ENCODE measurements at places on chromosomes 4 and X.
A peak's percentile ranks its signal among the peaks of the same experiment; 100 is the strongest.

GRCh38 chrX:106903291-106903824 lies at the start of gene RIPPLY1:
RIPPLY1 (minus strand) TSS chrX:106903341; CDS start chrX:106903287, 54 bp downstream.
- DNase-seq = peak; percentile 11

GRCh38 chrX:10415306-10416001 lies 204.9 kb downstream of the MID1 start:
- DNase-seq = peak; percentile 64

DNA sequence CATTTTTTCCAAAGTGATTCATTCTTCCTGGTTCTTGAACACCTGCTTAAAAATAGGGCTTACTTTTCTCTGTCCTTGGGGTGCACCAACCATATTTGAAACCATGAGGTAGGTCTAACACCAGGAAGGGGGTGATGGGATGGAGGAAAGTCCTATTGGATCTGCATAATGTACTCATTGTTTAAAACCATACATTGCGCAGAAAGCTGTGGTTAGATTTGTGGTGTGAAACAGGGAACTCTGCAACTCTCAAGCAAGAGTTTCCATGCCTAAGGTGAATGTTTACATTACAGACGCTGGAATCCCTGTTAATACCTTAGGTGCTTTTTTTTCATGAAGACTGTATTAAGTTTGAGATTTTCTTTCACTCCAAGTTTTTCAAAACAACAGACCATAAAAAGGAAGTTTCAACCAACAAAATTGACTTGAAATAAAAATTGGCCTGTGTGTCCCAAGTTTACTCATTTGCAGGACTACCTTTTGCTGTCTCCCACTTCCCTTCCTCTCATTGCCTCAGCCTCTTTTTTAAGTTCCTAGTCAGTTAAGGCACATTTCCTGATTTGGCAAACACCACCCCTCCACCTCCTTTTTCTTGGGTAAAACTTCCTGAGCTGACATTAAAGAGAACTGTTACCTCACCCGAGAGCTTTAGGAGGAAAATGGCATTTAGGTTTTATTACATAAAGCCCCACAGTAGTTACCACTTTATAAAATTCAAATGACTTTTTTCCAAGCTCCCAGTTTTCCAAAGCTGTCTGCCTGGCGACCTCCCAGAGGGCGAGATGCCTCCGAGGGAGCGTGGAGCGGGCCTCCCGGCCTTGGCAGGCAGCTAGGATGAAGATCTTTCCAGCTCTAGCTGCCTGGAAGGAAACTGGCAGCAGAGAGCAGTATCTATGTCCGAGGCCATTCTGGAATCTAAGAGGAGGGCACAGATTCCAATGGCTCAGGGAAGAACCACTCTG lies 47.9 kb upstream of the RBPJ start:
- DNase-seq = no peak

GRCh38 chr4:16418814-16419213 lies 192.5 kb upstream of the TAPT1 start:
- DNase-seq = peak; percentile 42

DNA sequence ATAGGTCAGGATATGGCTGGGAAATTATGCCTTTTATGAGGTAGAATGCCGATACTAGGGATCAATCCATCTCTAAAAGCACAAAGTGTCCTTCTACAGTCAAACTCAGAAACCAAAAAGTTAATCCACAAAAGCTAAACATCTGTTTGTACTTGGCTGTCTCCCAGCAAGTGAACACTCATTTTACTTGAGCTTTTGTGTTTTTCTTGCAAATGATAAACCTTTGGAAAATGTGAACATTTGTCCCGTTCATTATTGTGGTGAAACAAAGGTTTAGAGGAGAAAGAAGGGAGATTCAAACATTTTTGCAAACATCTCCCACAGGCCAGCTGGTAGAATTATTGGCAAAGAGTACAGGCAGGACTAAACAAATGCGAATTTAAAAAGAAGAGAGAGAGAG lies 300.6 kb upstream of the SPANXN1 start:
- no peak for DNase-seq

DNA sequence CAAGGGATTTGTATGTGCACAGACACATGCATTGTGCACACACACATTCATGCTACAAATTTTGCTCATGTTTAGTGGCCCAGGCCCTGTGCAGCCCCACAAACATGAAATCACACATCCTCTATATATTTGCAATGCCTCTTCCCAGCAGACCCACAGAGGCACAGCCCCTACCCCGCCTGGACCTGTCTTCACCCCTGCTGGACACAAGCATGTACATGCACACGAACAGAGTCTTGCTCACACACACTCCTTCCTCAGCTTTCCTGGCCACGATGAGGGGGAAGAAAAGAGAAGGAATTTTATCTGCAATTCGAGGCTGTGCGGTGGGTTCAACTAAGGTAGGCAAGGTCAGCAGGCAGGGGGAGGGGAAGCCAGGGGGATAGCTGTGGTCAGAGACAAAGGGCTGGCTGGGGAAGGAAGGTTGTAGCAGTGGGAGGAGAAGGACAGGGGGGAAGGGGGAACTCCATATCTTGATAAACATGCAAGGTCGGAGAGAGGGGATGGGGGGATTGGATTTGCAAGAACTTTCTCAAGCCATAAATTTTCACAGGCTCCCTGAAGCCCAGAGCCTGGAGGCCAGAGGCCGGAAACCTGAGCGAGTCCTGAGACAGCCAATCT lies 156.4 kb downstream of the EFNB1 start:
- no peak for DNase-seq

DNA sequence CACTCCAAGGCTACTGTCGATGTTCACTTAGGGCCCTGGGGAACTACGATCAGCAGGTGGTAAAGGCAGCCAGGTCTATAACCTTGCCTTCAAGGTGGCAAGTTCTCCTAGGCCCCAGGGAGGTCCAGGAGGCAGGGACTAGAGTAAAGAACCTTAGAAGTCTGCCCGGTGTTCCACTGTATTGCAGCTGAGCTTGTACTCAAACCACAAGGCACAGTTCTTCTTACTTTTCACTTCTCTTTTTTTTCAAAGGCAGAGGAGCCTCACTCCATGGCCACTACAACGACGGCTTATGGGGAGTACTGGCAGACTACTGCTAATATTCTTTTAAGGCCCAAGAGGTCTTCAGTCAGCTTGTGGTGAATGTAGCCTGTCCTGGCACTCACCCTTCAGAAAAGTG lies 78.8 kb upstream of the GPR174 start:
- no peak for DNase-seq

DNA sequence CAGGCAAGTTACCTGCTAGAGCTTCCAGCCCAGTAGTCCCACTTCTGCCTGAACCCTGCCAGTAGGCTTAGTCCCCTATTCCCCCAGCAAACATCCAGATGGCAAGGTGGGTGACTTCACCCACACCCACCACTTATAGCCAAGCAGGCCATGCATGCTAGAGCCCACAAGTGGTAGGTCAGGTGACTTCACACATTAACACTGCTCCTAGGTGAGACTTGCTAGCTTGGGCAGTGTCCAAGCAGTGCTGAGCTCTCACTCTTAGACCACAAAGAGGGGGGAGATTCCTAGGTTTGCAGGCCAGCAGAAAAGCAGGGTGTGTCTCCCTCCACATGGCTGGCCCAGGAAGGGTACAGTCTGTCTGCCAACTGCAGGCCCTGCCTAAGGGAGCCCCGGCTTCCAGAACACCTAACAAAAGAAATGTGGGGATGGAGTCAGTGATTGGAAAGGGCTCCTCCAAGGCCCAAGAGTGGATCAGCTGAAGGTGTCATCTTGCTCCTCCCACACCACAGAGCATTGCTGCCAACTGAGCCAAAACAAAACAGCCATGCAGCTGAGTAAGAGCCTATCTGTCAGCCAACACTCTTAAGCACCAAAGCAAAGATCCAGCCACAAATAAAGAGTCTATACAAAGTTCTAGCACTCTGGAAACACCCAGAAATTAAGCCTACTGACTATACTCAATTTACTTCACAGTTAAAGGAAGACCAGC lies 158.1 kb upstream of the USP38 start:
- no peak for DNase-seq

GRCh38 chr4:136025540-136025939 lies 1506.8 kb downstream of the PCDH18 start:
- DNase-seq = no peak

- peak; percentile 98 for DNase-seq
These were observed 101.2 kb downstream of the SMIM20 start for GRCh38 chr4:26015133-26015651.

- no peak for DNase-seq
These were observed 15.6 kb downstream of the OPHN1 start for GRCh38 chrX:68417651-68418050.

DNA sequence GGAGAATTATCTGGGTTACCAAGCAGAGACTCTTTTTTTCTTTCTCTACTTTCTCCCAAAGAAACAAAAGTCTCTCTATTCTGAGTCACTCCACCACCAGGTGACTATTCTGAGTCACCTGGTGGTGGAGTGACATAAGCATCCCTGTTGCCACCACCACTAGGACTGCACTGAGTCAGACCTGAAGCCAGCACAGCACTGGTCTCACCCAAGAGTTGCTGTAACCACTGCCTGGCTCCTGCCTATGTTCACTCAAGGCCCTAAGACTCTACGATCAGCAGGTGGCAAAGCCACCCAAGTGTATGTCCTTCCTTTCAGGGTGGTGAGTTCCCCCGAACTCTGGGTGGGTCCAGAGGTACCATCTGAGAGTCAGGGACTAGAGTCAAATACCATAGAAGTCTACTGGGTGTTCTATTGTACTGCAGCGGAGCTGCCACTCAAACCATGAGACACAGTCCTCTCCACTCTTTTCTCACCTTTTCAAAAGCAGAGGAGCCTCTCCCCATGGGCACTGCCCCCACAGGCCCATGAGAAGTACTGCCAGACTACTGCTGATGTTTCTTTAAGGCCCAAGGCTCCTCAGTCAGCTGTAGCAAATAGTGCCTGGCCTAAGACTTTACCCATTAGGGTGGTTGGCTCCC lies 209.6 kb upstream of the IRS4 start:
- no peak for DNase-seq

DNA sequence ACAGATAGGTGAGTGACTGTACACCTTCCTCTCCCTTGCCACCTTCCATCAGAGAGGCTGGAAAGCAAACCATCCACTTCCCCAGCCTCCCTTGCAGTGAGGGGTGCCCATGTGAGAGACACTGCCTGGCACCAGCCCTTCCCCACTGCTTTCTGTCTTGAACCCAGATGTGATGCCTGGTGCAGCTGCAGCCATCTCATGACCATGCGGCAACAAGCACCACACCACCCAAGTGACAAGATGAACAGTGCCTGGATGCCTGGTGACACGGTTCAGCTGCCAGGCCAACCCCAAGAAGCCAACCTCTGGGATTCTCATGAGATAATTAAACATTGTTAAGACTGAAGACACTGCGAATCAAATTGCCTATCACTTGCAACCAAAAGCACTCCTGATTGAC lies 31.4 kb downstream of the OTOP1 start:
- DNase-seq = no peak

DNA sequence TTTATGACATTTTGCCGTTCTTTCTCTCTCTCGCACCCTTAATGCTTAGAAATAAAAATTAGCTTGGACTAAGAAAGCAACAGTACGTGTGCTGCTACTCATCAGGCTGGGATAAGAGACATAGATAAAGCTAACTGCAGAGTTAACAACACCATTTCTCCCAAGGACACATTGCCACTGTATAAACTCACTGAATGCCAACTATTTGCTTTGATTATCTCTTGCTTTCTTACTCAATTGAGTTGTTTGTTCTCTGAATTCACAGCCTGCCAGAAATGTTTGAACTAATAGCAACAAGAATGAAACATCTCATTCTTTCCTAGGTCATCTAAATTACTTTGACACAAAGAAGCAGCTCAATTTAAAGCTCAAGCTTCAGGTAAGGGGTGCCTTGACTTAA lies 34.6 kb downstream of the F8 start:
- DNase-seq = no peak

GRCh38 chrX:649166-649565 lies 18.6 kb downstream of the SHOX start:
- DNase-seq = no peak

GRCh38 chr4:74167585-74167984 lies 9.7 kb downstream of the MTHFD2L start:
- no peak for DNase-seq

DNA sequence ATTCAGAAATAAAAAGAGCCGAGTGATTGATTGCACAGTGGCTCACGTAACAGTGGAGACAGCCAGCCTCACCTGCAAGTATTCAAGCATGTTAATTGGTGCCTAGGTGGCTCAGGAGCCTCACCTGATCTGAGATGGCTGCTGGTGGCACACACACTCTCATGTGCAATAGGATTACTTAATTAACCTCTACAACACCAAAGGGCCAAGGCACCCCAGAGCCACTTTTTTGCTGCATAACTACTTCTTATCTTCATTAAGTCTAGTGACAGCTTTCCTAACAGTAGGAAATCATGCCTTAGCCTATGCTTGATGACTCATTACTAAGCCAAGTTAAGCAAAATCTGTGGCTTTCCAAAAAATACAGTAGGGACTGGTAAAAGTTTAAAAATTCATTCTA lies 117.3 kb upstream of the NOCT start:
- DNase-seq = peak; percentile 42

GRCh38 chrX:20442597-20442996 lies 175.9 kb upstream of the RPS6KA3 start:
- peak; percentile 71 for DNase-seq

- no peak for DNase-seq
These were observed 44.0 kb downstream of the ABLIM2 start for GRCh38 chr4:8114456-8115202.

DNA sequence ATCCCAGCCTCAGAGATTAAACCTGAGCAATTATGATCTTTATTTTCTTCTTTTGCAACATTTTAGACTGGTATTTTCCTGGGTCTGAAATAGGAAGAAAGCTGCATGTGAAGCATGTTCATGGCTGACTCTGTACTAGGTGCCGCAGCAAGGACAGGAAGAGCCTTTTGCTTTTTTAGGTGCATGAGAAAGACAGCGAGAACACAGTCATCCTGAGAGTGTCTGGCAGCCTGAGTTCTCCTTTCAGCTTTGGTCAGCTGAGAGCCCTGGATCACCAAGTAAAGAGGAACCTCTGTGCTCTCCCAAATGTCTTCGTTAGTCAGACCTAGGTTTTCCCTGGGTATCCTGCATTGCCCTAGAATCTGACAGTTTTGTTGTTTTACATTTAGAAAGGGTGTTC lies 29.8 kb downstream of the FAM149A start:
- no peak for DNase-seq

DNA sequence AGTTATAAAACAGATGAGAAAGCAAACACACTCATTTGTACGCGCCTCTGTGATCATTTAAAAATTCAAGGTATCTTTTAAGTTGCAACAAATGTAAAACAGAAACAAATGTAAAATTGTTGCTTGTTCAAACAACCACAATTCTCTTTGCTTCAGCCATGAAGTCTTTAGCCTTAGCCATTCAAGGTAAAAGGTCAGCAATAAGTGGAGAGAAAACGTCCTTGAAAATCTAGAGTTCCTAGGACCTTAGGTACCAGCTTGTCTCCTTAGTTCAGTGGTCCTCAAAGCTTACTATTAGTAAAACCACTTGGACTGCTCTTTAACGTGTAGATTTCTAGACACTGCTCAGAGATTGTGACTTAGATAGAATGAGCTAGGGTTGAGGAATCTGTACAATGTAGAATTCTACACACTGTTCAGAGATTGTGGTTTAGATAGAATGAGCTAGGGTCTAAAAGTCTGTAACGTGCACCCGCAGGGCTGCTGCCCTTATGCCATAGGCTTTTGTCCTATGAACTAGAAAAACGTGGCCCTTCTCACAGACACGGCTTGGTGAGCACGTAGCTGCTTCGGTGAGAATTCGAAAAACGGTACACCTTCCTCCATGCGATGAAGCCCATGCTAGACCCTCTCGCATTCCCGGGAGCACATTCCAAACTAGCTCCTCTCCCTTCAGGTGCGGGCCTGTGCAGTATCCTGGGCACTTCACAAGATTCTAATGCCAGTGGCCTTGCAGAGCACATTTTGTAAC lies 1.7 kb downstream of the PLAC8 start:
- peak; percentile 16 for DNase-seq

Measured in fibroblast of skin of scalp (primary cell).